ENCODE measurements at places on chromosomes 2 and 18.
A peak's percentile ranks its signal among the peaks of the same experiment; 100 is the strongest.

- DNase-seq, result no peak
Measured at GRCh38 chr2:177084607-177085006, 128.0 kb upstream of the HNRNPA3 start.

- peak; percentile 79 for DNase-seq
Measured at GRCh38 chr2:225100856-225101294, 58.6 kb upstream of the DOCK10 start.

DNA sequence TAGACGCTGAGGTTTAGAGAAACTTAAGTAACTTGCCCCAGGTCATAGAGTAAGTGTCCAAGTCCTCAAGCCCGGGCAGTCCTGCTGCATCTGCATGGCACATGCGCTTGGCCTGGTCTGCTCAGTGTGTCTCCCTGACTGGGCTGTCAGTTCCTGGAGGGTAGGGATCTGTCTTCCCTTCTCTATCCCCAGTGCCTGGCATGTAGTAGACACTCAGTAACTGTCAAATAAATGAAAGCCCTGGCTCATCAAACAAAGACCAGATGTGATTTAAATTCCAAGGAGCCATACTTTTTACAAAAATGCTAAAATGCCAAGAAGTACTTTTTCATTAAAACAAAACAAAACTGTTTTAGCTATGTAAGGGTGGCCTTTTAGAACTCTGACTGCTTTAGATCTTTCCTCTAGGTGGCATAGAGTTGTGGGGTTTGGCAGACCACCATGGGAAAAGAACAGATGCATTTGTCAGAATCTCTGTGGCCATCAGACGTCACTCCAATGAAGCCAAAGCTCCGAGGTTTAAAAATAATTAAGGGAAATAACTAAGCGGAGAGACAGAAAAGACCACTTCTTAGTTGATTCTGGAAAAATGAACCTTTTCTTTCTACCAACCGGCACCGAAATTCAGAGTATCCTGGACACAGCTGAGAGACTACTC, 34.0 kb downstream of the EPAS1 start:
- peak; percentile 70 for DNase-seq

DNA sequence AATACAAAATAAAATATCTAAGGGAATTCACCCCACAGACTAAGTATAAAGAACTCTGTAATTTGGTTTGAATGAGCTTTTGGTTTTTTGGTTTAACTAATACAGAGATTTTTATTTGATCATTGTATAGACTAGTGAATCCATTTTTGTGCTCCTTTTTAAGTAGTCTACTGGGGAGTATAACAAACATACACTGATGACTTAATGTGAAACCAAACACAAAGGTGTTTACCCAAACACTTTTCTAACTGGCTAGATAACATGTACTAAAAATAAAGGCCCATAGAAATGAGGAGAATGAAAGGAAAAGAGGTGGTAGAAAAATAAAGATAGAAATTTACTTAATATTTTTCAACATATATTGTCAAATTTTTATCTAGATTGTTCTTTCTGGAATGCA, 146.0 kb downstream of the NRXN1 start:
- no peak for DNase-seq

DNA sequence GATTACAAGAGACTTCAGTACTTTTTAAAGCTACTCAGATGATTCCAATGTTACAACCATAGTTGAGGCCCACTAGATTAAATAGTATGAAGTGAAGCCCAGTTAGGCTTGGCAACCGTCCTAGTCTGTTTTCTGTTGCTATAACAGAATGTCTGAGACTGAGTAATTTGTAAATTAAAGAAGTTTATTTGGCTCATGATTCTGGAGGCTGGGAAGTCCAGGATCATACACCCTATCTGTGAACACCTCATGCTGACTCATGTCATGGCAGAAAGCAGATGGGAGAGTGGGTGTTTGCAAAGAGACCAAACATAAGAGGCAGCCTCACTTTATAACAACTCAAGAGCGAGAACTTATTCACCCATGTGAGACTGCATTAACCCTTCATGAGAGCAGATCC, 63.1 kb downstream of the CCDC150 start:
- DNase-seq, result no peak

DNA sequence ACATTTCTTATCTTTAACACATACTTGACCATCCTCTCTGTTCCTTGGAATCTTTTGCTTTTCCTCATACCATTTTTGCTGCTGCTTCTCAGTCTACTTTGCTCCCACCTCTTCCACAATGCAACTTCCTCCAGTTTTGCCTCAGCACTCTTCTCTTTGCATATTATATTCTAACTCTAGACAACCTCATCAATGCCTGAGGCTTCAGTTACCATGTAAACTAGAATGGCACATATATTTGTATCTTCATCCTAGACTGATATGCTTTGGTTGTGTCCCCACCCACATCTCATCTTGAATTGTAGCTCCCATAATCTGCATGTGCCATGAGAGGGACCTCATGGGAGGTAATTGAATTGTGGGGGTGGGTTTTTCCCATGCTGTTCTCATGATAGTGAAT, 55.9 kb upstream of the STAM2 start:
- DNase-seq, result no peak

GRCh38 chr2:188964976-188965546, 9.1 kb upstream of the COL3A1 start:
- DNase-seq, result no peak

DNA sequence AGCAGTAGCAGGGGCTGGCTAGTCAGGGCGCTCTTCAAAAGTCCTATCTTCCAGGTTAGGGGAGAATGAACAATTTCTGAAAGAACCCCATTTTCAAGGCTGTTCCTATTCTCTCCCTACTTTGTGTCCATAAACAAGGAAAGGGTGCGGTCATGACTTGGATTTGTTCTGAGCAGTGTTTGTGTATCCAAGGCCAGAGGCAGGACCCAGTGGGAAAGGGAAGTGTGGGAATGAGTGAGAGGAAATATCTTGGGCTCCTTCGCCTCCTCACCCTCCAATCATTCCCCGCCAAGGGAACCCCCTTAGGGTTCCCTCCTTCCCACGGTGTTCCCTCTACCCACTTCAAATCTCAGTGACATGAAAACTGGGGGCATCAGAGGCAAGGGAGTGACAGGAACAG, 25.5 kb upstream of the SPTBN1 start:
- no peak for DNase-seq

DNA sequence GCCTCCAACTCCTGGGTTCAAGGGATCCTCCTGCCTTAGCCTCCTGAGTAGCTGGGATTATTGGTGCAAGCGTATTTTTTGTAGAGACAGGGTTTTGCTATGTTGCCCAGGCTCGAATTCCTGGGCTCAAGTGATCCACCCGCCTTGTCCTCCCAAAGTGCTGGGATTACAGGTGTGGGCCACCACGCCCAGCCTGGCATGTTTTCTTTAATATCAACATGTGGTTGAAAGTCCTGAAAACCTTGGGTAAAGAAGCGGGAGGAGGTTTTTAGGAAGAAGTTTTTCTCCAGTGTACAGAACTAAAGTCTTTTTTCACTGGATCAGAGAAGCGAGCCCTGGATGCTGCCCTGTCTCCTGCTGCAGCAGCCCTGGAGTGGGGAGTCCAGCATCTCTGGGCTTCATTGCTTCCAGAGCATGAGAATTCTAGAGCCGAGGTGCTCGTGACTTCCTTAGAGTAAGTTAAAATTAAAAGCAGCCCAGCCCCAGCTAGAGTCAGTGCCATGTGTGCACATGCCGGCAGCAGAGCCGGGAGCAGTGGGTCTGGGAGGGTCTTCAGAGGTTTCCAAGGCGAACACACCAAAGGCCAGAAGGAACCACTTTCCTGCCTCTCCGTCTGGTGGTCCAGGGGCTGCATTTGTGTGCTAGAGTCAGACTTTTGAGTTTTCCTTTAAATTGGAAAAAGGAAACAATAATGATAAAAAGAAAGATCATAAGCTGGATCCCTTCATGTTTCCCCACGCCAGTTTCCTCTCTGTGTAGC, 31.2 kb downstream of the ITGB1BP1 start:
- no peak for DNase-seq

DNA sequence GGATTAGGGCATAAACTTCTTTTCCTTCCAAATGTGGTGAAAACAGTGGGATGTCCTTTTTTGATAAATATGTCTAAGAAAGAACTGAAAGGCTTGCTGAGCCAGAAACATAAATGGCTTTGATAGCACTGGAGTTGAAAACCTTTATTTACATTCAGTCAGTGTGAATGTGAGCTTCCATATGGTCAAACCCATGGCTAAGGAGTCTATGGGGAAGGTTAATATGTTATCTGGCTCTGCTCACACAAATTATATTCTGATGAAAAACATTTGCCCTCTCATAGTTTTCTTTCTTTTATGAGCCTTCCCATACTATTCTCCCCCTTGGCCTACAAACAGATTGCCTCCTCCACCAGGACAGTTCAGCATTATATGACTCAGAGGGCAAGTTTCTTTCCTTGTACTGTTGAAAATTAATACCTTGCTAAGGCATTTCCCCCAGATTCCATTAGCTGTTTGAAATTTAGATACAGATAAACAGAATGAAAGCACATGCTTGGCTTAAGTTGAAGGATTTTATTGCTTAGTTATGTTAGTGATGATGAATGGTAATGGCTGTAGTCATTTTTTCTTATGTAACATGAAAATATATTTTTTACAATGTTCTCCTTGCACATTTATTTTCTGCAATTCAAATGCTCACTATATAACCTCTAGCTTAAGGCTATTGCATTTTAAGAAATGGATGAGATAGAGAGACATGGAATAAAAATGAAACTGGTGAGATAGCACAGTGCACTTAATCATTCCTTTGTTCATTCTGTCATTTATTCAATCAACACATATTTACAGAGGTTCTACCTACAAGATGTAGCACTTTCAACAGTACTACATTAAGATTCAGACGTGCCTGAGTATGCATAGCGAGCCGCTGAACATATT, 544.1 kb downstream of the LRRTM4 start:
- DNase-seq, result no peak

DNA sequence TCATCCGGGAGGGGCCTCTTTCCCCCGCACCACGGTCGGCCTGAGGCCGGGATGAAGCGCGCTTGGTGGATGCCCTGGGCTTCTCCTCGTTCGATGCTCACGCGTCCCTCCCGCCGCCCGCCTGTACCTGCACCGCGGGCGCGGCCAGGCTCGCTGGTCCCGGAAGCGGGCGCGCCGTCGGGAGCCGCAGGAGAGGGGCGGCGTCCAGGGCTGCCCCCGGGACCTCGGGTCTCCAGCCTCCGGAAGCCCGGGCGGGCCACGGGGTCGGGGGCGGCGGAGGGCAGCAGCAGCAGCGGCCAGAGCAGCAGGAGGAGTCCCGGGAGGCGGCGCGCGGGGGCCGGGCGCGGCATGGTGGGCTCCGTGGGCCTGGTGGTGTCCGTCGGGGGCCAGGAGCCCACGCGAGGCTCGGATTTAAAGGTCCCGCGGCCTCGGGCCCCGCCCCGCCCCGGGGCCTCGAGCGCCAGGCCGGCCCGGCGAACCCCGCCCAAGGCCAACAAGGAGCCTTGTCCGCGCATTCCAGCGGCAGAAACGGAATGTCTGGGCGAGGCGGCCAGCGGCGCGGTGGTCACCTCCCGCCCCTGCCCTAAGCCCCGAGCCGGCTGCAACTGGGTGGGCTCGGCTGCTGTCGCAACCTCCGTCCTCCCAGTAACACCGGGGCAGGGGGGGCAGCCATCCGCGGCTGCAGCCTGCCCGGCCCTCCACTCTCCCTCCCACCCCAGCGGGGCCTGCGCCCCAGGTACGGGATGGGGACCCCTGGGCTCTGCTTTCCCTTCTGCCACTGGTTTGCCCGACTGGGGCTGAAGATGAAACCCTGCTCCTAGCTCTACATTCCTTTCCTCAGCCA, at the start of gene MATN3:
Gene MATN3, minus strand, starts transcription at position 387 of the 844 bp plus-strand sequence. Its CDS starts 37 bp downstream, at position 350.
- peak; percentile 21 for DNase-seq

GRCh38 chr2:81250270-81250669, 945.7 kb upstream of the LRRTM1 start:
- DNase-seq, result no peak

GRCh38 chr2:183630964-183631363, 506.7 kb downstream of the NUP35 start:
- no peak for DNase-seq

GRCh38 chr2:223580951-223581350, 21.2 kb downstream of the SCG2 start:
- DNase-seq, result peak; percentile 68

DNA sequence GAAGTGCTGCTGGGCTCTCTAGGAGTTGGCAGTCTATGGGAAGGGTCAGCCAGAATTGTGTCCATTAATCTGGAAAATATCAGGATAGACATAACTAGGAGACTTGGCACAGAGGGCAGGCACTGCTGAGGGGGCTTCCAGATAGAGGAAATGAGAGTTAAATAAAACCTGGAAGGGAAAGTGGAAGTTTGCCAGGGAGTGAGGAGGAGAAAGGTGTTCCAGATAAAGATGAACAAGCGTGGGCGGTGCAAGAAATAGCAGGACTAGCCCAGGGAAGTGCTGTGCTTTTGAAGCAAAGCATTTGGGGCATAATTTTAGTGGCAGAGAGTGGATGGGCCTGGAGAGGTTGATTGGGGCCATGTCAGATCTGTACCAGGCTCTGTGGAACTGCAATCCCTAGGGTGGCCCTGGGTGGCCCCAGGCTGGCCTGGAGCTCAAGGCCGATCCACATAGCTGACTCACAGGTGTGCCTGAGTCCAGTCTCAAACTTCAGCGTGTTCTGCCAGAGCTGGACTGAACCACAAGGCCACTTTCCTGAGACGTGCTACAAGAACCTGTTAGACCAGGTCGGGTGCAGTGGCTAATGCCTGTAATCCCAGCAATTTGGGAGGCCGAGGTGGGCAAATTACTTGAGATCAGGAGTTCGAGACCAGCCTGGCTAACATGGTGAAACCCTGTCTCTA, 26.9 kb downstream of the GALM start:
- no peak for DNase-seq

- peak; percentile 35 for DNase-seq
Measured at GRCh38 chr18:34122724-34123334, 101.9 kb downstream of the NOL4 start.

GRCh38 chr2:198327526-198327925, 523.1 kb downstream of the PLCL1 start:
- DNase-seq, result no peak

DNA sequence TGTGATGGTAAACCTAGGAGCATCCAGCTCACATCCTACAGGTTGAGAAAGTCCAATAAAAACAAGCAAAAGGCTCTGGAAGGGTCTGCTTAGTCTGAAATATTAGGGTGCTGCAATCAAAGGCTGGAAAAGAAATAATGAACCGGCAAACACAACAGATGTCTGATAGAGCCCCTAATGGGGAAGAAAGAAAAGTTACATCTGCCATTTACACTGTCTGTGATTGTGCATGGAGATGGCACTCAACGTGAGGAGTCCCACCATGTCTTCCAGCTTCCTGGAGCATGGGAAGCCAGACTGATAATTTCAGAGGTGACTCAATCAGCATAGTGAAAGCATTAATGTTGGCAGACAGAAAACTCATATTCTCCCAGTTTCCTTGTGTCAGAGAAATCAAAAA, 307.8 kb downstream of the EPHA4 start:
- no peak for DNase-seq

- DNase-seq, result no peak
Measured at GRCh38 chr2:150075831-150076230, 411.6 kb downstream of the RND3 start.

GRCh38 chr18:41459656-41460055, 495.4 kb upstream of the PIK3C3 start:
- DNase-seq, result no peak

DNA sequence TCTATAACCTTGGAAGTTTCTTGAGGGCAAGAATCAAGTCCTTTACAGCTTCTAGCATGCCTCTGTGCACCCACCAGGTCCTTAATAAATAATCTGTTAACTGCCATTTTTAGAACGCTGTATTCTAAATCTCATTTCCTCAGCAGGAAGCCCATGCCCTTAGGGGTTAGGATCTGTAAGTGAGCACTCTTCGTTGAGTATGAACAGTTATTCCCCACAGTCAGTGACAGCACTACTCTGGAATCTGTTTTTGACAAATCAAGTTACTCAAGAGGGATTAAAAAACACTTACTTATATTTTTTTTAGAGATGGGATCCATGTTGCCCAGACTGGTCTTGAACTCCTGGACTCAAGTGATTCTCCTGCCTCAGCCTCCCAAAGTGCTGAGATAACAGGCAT, 14.6 kb downstream of the PAIP2B start:
- DNase-seq, result no peak
